Lower leg skin (tissue), 4 donors: ENCODE measurements at places on chromosomes 2 and 18. TPM values are rescaled to one million over a fixed set of nuclear protein-coding genes. Genes with fewer than 3 reads are reported as not detected.

DNA sequence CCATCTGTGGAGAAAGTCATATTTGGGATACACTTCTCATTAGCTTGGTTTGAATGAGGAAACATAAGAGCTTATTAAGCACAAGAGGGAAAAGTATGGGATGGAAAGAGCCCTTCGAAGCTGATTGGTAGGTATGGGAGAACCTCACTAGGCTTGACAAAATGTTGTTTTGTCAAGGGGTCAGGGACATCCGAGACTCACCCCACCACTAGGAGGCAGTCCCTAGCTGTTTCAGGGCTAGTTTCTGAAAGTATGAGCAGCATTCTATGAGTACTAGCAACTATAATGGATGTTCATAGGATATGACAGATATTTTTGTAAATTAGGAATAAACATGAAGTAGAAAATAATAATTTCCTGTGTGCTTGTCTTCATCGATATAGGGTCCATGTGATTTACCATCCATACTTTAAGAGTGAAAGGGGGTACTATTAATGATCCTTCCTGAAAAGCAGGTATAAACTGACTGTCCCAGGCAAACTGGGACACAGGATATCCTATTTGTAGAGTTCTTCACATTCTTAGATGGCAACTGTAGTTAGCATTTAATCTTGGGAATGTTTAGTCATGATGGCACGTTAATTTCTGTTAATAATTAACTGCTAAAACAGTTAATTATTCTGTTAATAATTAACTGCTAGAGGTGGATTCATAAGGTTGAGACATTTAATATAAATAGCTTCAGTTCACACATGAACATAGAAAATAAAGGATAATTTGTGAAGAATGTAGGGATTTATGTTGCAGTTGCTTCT, 28.4 kb downstream of the OTX1 start:
- no peak for DNase-seq

DNA sequence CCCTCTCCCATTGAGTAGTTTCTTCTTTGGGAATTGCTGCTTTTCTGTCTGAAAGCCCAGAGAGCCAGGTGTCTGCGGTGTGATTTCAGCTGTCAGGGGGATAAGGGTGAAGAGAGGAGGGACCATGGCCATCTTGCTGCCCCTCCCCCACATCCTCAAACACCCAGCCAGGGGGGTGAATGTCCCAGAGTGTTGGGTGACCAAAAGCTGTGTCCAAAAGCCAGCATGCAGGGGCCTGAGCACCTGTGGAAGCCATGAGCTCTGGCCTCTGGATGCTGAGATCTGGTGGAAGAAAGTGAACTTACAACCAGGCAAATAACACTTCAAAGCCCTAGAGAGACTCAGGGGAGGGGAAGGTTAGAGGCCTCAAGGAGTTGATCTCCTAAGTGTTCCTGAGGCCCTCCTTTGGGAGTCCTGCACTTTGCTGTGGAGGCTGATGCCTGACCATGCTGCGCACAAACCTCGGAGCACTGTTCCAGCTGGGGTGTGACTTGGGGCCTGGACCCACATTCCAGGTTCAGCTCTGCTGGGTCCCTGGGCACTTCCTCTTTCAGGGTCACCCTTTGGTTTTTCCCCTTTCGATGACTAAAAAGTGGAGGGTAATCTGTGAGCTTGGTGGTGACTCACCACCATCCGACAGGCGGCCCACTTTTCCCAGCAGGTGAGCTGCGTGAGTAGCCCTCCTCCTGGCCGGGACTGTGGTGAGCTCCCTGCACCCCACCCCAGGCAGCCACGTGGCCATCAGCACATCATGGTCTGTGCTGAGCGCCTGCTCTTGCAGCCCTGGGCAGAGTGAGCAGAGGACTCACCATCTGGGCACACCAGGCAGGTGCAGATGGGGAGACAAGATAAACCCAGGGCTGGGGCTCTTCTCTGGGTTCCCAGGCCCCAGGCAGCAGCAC, 66.8 kb upstream of the FOSL2 start:
- no peak for DNase-seq

GRCh38 chr18:78528411-78529258, 451.0 kb upstream of the SALL3 start:
- peak; percentile 82 for DNase-seq

- DNase-seq = peak; percentile 81
Measured at GRCh38 chr2:232444409-232445148, 11.4 kb upstream of the ALPI start.

Gene CCBE1
- total RNA-seq = 3.2 TPM

- DNase-seq = peak; percentile 84
Measured at GRCh38 chr2:27730261-27730662, 41.3 kb upstream of the MRPL33 start.

DNA sequence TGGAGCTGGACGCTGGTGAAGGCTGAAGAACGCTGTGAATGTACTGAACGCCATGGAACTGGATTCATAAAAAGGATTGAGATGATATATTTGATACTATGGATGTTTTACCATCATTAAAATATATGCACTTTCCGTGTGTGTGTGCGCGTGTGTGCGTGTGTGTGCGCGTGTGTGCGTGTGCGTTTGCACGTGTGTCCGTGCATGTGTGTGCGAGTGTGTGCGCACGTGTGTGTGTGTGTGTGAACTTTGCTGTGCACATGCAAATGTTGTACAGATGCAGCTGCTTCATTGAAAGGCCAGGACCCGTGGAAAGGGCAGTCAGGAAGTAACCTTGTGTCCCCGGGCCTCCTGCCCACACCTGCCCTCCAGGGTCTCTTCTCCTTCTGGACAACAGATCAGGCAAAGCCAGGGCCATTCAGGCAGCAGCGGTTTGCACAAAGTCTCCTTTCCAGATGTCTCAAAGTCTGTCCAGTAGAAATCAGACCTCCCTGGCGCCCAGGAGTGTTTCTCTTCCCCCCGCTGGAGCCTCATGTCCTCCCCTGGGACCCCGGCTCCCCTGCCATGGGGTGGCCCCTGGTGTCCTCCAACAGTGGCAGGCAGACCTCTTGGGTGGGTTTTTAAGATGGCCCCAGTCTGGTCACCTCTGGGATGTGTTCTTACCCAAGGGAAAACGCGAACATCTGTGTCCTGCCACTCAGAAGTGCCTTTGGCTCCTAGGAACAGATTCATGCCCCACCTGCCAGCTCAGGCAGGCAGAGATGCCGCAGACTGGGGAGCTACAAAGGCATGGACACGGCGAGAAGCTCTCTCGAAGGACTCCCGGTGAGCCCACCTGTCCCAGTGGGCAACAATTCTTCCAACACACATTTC, 86.1 kb upstream of the GPC1 start:
- no peak for DNase-seq

DNA sequence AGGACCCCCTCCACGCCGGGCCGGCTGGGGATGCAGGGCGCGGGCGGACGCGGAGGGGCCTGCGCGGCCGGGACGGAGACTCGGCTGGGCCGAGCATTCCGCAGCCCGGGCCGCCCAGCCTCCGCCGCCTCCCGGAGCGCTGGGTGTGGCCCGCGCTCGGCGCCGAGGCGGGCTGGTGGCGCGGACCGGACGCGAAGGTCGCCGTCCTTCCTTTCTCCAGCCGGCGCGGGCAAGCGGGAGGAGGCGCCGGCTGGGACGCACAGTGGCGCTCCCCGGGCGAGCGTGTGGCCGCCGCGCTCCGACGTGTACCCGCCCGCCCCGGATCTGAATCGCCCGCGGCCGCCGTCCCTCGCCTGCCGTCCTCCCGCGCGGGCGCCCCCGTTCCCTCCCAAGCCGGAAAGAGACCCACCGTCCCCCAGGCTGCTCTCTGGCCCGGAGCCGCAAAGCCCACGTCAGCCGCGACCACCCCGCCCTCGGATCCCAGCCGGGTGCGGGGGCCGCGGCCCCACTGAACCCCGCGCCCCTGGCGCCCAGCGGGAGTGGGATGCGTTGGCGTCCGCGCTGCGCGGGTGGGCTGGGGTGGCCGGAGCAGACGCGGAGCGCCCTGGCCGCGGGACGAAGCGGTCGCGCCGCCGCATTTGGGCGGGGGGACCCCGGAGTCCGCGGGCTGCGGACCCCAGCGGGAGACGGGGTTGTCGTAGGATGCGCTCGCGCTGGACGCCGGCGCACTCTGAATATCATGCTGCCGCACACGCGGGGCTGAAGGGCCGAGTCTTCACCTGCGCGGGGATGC, 634 bp downstream of the SPATS2L start:
- no peak for DNase-seq

DNA sequence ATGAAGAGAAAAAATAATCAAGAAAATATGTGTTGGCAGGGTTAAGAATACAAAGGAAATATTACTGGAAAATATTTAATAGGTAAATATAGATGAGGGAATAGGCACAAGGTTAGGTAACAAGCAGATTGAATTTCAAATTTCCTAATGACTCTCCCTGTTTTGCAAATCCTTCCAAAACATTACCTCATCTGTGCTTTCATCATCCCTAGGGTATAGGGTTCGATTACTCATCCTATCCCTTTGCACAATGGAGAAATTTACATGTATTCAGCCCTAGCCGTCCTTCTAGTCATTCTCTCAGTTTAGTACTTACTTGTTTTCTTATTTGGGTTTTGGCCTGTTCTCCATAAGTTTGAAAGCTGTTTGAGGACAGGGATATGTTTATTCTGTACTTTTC, 864.6 kb upstream of the FSHR start:
- no peak for DNase-seq

DNA sequence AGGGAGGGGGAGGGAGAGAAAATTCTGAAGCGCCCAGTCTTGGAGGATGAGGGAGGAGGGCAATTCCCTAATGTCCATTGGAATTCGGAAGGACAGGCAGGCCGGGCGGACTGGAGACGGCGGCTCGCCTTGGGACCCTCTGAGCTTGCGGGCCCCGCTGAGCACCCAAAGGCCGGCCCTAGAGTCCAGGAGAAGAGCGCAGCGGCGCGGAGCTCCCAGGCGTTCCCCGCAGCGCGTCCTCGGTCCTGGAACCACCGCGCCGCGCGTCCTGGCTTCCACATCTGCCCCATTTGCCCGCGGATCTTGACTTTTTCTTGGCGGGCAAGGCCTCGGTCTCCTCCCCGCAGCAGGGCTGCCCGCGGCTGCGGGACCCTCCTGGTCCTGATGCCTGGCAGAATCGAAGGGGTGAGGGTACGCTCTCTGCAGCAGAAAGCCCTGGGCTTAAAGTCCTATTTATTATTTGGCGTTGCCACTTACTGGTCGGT, 675 bp upstream of the MLPH start:
- DNase-seq = no peak

DNA sequence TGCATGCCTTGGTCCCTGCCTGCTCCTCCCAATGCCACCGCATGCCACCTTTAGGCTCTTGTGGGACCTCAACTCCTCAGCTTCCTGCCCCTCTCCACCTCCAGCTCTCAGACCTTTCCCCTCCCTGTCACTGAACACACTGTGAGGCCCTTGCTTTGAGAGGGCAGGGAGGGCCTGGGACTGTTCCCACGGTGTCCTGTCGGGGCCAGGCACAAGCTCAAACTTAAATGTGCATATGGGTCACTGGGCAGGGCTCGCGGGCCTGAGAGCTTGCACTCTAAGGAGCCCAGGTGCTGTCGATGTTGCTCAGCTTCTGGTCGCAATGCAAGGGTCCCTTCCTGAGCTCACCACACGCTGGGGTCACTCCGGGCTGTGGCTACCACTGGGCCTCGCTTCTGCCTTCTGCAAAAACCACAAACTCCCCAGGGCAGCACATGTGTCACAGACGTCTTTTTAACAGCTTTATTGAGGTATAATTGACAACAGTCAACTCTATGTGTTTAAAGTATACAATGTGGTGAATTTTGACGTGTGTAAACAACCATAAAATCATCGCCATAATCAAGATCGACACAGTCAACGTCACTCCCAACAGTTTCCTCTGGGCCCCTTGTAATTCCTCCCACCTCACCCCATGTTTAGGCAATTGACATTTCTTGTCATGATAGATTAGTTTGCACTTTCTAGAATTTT, 11.9 kb upstream of the B3GNT7 start:
- DNase-seq = no peak

DNA sequence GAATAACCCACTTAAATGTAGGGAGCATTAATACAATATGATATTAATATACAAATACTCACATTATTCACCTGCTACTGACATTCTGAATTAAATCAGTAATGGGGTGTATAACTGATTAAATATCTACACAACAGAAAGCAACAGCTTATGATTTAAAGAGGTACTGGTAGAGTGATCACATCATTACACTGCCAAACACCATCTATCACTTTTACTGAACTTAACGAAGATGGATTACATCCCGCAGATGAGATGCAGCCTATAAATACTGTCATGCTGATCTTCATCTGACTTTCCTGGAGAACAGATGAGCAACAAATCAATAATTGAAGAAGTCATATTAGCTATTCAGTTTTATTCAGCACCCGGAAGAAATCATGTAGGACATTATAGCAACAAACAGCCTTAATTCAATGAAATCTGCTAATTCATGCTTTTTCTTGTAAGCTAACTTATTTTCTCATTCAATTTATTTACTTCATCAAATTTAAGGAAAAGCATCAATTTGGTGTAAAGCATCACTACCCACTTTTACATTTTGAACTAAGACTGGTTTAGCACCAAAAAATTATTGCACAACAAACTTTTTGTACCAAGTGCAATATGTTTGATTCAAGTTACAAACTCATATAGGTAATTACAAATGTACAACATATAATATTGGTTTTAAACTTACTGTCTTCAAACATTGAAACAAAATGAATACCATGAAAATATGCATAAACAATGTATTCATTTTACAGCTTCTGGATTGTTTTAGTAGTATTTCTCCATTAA, 1509.0 kb downstream of the LRP1B start:
- no peak for DNase-seq

DNA sequence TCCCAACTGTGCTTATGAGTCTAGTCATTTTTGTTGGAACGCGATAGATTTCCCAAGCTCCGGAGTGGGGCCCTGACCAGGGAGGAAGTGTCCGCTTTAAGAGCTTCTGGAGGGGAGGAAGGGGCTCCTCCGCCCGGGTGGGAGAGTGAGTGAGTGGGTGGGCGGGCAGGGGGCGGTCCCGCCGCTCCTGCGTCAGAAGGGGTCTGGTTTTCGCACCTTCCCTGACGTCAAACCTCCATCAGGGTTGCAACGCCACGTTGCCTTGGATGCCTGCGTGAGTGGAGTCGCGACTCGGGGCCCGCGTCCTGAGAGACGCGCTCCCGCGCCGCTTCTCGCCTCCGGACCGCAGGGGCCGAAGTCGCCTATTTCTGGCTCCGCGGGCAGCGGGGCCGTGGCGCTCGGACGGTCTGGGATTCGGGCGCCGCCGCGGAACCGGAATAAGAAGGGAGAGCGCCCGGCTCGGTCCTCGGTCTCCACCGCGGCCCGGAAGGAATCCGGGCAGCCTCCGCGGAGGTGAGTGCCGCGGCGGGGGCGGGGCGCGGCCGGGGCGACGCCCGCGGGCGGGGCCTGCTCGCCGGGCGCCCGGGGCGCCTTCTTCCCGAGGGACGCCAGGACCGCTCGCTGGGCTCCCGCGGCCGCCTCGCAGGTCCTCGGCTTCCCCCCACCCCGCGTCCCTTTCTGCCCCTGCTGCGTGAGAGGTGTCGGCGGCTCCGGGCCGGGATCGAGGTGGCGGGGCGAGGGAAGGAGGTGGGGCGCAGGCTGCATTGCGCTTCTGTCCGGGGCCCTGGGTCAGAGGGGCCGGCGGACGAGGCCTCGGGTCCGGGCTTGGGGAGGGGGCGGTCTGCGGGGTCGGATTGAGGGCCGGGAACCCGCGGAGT, at the start of gene ZDBF2:
Gene ZDBF2, plus strand, starts transcription at position 230 of the 878 bp plus-strand sequence. CDS start 7,187 bp downstream, outside the sequence.
- no peak for DNase-seq

Gene CIB4
- total RNA-seq = not detected

GRCh38 chr2:160612266-160612856, 118.8 kb upstream of the RBMS1 start:
- no peak for DNase-seq
